ENCODE measurements at places on chromosomes 1 and 21.

GRCh38 chr1:158943059-158943458 lies 11.7 kb downstream of the PYHIN1 start:
- no peak for DNase-seq

GRCh38 chr1:174726167-174726879 lies 273.4 kb upstream of the CACYBP start:
- no peak for DNase-seq

GRCh38 chr1:60974524-60975372 lies 107.6 kb upstream of the NFIA start:
- no peak for DNase-seq

- peak; percentile 33 for DNase-seq
Observed at GRCh38 chr1:36161641-36162531, 5.9 kb downstream of the MAP7D1 start.

- no peak for DNase-seq
Observed at GRCh38 chr1:4053774-4054173, 153.7 kb upstream of the C1orf174 start.

GRCh38 chr21:46065215-46065913 lies 32.5 kb upstream of the COL6A2 start:
- no peak for DNase-seq

- no peak for DNase-seq
Observed at GRCh38 chr1:40312238-40313205, 4.6 kb downstream of the COL9A2 start.

- DNase-seq, result no peak
Observed at GRCh38 chr21:18411565-18411964, 8.0 kb upstream of the TMPRSS15 start.

DNA sequence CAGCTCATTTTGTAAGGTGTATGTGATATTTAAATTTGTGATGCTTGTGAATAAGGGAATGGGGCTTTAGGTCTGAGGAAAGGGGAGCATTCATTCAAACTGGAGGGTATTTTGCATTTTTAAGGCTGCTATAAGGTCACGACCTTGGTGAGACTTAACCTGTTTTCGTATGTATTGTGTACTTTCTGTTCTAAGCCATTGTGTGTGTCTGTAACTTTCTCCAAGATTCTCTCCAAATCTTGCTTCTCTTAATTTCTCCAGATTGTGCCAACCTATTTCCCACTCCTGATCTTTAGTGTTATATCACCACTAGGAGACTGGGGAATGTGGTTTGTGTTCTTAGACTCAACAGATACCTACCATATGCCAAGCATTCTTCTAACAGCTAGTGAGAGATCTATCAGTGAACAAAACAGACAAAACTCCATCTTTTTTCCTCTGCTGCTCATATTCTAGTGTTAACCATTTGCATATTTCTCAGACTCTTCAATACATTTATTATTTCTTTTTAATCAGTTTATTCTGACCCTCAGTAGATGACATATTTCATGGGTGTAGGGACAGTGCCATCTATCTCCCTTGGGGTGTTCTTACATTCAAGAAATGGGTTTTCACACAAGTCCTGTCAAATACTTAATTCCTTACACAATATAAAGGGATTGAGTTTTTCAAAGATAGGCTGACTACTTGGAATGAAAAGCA lies 27.5 kb downstream of the ATP1B1 start:
- no peak for DNase-seq

DNA sequence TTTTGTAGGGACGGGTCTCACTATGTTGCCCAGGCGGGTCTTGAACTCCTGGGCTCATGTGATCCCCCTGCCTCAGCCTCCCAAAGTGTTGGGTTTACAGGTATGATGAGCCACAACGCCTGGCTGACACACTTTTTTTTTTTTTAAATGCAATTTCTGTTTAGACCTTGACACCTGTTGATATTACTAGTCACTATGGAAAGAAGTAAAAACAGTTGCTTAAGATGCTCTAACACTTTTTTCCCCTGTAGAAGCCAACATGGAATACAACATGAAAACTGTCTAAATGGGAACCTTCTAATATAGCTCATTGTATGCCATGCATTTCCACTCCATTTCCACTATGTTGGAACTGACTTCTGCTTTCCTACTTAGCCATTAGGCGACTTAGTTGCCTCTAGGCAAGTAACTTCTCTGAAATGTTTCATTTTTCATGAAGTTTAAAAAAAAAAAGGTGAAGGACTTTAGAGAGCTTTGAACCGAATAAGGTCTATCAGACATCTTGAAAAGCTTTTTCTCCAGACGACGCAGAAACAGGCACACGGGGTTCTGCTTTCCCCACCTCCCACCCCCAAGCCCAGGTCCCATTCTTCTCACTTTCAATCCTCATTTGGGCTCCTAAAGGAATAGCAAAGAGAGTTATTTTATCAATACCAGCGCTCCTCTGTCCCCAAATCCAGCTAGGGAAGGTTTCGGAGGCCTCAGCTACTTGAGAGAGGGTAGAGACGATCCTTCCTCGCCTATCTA lies 648 bp upstream of the DR1 start:
- DNase-seq, result no peak

DNA sequence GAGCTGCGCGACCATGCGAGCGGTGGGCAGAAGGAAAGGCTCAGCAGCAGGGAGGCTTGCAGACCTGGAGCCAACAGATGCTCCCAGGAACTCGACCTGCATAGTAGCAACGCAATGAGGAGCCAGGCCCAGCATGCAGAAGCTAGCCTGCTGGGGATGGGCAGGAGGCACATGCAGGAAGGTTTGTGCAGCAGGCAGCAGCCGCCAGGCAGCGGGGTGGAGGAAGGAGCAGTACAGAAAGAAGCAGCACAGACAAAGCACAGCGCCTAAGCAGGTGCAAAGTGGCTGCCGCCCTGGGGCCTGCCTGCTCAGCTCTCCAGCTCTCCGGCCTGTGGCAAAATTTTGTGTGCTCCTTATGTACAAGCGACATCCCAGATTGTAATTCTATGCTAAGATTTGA lies 213.5 kb upstream of the MAP1LC3C start:
- DNase-seq, result no peak
